CD4-positive, alpha-beta T cell treated with Interleukin-17A for 4 hours (primary cell): ENCODE measurements at places on chromosomes 1 and 21.

DNA sequence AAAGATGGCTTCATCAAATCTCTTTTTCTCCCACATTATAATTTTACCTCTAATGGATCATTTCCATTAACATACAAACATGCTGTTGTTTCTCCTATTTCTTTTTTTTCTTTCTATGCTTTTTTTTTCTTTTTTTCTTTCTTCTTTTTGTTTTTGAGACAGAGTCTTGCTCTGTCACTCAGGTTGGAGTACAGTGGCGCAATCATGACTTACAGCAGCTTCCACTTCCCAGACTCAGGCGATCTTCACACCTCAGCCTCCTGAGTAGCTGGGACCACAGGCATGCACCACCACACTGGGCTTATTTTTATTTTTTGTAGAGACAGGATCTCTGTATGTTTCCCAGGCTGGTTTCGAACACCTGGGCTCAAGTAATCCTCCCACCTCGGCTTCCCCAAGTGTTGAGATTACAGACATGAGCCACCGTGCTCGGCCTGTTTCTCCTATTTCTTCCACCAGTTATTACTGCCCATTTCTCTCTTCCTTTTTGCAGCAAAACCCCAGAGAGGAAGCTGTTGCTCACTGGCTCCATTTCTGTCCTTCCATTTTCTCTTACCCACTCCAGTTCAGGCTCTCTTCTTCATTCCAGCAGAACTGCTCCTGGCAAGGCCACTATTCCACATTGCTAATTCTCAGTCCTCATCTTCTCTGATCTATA lies 32.1 kb upstream of the OPRD1 start:
- DNase-seq = no peak

GRCh38 chr1:89725011-89725370 lies 92.1 kb downstream of the LRRC8C start:
- DNase-seq = no peak

GRCh38 chr1:195909061-195909460 lies 699.2 kb downstream of the KCNT2 start:
- no peak for DNase-seq

- no peak for DNase-seq
These were observed 5.3 kb downstream of the KTI12 start for GRCh38 chr1:52028328-52028727.

- no peak for DNase-seq
These were observed 1.5 kb upstream of the KCNH1 start for GRCh38 chr1:211135342-211135950.

- no peak for DNase-seq
These were observed 18.8 kb downstream of the TMCC2 start for GRCh38 chr1:205246351-205247119.

- no peak for DNase-seq
These were observed 2.0 kb downstream of the ARHGEF16 start for GRCh38 chr1:3456449-3456963.

DNA sequence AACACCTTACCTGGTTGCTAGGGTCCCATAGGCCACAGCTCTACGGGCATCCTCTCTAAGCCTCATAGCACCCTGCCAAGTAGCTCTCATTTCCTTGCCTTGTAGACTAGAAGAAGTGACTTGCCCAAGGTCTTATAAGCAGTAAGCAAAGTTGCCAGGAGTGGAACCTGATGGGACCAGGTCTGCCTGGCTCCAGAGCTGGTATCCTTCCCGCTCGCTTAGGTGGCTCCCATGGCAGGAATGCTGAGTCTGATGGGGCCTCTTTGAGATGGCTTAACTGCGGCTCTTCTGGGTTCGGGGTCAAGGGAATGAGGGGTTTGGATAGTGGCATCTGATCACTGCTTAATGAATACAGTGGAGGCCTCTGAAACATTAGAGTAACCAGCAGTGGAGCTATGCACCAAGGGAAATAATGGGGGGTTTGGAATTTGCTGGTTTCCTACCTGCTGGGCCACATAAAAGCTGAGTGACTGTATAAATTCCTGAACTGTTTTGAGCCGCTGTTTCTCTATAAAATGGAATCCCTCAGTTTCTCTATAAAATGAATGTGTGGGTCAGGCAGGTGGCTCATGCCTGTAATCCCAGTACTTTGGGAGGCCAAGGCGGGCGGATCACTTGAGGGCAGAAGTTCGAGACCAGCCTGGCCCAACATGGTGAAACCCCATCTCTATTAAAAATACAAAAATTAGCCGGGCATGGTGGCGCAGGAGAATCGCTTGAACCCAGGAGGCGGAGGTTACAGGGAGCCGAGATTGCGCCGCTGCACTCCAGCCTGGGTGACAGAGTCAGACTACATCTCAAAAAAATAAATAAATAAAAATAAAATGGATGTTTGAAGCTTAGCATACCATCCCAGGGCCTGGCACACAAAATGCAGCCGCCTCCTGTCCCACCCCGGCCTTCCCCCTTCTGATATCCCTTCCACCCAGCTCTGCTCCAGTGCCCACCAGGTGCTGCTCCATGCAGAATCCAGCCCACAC lies 12.4 kb downstream of the FAM151A start:
- DNase-seq = no peak

GRCh38 chr1:160282807-160283206 lies 2.1 kb downstream of the PEX19 start:
- DNase-seq = no peak

DNA sequence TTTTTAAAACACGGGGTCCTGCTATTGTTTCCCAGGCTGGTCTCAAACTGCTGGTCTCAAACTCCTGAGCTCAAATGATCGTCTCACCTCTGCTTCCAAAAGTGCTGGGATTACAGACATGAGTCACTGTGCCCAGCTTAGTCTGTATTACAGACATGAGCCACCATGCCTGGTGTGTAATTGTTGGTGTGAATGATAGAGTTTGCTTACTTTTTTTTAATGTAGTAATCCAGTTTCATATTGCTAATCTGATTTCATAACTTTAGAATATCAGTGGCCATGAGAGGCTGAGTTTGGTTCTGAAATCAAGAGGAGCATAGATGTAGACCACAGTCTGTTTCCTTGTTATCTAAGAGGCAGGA lies 3.4 kb downstream of the EPB41 start:
- peak; percentile 49 for DNase-seq

DNA sequence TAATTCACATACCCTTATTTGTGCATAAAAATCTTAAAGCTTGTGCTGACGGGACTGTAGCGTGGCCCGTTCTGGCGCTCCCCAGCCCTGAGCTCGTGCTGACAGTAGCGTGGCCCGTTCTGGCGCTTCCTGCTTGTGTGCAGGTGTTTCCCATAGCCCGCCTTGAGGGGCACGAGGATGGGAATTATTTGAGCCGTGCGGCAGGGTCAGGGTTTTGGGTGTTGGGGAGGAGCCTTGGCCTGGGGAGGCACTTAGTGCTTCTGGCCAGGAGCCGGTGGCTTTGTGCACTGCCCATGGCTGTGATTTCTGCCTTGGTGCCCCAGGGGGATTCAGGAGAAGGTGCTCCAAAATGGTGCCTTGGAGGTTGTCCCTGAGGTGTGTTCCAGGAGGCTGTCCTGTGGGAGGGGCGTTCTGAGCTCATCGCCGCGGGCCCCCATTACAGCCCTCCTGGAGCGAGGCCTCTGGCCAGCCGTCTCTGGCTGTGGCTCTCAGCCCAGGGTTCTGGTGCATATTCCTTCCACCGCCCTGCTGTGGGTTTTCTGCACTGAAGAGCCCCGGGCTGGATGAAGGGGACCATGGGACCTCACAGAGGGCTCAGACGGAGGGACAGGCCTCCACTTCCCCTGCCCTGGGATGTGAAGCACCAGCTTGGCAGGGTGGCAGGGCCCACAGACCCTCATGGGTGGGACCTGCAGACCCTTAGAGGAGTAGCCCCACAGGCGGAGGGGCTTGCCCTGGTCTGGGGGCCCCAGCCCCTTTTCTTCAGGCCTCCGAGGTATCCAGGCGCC lies 6.6 kb downstream of the SLX9 start:
- no peak for DNase-seq

DNA sequence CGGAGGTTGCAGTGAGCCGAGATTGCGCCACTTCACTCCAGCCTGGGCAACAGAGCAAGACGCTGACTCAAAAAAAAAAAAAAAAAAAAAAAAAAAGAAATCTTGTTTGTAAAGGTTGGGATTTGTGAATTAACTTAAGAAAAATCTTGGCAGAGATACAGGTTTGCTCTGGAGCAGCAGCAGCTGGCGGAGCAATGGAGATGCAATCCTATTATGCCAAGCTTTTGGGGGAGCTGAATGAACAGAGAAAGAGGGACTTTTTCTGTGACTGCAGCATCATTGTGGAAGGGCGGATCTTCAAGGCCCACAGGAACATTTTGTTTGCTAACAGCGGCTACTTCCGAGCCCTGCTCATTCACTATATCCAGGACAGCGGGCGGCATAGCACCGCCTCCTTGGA lies 5.6 kb downstream of the ZBTB8B start:
- DNase-seq = no peak

GRCh38 chr21:45934554-45934953 lies 47.0 kb upstream of the COL6A1 start:
- DNase-seq = no peak

GRCh38 chr1:151478923-151479322 lies 19.6 kb upstream of the POGZ start:
- no peak for DNase-seq

DNA sequence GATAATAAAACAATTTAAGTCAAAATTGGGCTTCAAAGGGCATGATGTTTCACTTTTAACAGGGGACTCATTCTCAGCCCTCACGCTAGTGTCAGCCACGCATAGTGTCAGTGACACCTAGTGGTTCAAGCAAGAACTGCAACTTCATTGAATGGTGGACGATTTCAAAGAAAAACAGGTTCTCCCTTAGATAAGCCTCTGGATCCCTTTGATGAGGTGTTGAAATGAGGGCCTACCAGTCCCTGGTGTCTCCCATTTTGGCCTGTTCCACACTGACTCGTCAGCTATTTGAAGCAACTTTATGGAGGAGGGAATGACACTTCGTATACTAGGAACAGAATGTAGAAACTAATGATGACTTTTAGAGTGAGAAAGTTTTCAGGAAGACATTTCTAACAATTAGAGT lies 56.2 kb downstream of the FCRL5 start:
- peak; percentile 33 for DNase-seq

- no peak for DNase-seq
These were observed 27.7 kb downstream of the NEK7 start for GRCh38 chr1:198184516-198184915.

GRCh38 chr1:240414237-240414636 lies 197.7 kb downstream of the GREM2 start:
- no peak for DNase-seq

- DNase-seq = no peak
These were observed 72.4 kb upstream of the GNG4 start for GRCh38 chr1:235721982-235722381.

GRCh38 chr1:93483200-93483599 lies 35.3 kb downstream of the FNBP1L start:
- DNase-seq = no peak

GRCh38 chr21:36753556-36753955 lies 54.6 kb downstream of the SIM2 start:
- no peak for DNase-seq

GRCh38 chr1:164765557-164765956 lies 206.6 kb downstream of the PBX1 start:
- no peak for DNase-seq

GRCh38 chr1:230026139-230026538 lies 40.9 kb upstream of the GALNT2 start:
- DNase-seq = no peak

DNA sequence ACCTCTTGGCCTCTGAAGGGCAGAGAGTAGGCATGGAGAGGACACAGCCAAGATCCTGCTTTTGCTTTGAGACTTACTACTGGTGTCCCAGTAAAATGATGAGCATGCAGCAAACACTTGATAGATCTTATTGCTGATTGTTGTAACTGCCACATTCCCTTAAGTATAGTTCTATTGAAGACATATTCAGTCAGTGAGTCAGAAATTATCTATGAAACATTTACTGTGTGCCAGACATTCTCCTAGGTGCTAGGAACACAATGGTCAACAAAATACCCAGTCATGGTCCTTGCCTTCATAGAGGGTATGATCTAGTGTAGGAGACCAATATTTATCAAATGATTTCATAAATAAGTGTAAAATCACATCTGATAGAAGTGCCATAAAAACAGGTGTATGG lies 13.6 kb downstream of the STYXL2 start:
- no peak for DNase-seq

GRCh38 chr1:169906938-169907337 lies 13.2 kb upstream of the SCYL3 start:
- DNase-seq = no peak

- peak; percentile 99 for DNase-seq
These were observed at the start of gene SSX2IP for GRCh38 chr1:84690397-84691121. SSX2IP (minus strand) TSS chr1:84690461; CDS start chr1:84671219, 19,242 bp downstream.

DNA sequence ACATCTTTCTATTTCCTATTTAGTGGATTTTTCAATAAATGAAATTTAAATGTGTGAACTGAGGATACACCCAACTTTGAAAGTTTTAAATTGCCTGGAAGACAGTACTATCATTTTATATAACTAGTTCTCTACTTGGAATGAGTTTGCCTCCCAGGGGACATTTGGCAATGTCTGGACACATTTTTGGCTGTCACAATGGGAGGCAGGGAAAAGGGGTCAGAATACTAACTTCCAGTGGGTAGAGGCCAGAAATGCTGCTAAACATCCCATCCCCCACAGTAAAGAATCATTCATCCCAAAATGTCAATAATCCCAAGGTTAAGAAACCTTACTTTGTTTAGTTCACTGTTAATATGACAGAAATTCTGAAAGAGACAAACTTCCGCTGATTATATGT lies 13.2 kb upstream of the NRAS start:
- no peak for DNase-seq

DNA sequence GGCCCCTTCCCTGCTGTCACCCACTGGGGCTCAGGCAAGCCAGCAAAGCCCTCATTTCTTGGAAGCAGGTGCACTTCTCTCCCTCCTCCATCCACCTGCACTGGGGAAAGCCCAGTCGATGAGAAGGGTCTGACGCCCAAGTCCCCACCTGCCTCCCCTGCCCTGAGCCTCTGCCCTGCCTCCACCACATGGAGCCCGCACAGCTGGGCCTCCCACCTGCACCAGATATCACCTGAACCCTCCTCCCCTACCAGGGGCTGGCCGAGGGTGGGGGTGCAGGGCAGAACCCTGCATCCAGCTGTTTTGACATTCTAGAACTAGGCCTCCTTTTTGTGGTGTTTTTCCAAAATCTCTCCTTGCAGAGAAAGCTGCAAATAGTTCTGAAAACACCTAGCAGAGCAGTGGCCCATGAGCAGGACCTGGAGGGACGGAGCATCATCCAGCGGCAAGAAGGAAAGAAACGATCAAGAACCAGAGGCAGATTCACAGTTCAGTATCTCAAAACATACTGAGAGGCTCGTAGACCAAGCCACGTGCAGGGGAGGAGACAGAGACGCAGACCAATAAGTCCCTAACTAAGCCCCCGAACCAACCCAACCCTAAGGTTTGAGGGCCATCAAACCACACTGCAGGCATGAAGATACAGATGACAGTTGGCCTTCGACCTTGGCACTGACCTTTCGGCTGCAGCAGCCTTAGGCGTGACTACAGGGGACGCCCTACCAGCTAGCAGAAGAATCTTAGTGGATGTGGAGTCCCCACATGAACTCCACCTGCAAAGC lies 16.7 kb downstream of the CHD5 start:
- DNase-seq = no peak
